Stimulated activated CD4-positive, alpha-beta T cell treated with anti-CD3 and anti-CD28 coated beads, Interleukin-15, amount 100 ng/mL, for 1 hour (primary cell): ENCODE measurements at places on chromosomes 4 and X.

- no peak for DNase-seq
Measured at GRCh38 chr4:2333916-2334644, 72.2 kb upstream of the MXD4 start.

DNA sequence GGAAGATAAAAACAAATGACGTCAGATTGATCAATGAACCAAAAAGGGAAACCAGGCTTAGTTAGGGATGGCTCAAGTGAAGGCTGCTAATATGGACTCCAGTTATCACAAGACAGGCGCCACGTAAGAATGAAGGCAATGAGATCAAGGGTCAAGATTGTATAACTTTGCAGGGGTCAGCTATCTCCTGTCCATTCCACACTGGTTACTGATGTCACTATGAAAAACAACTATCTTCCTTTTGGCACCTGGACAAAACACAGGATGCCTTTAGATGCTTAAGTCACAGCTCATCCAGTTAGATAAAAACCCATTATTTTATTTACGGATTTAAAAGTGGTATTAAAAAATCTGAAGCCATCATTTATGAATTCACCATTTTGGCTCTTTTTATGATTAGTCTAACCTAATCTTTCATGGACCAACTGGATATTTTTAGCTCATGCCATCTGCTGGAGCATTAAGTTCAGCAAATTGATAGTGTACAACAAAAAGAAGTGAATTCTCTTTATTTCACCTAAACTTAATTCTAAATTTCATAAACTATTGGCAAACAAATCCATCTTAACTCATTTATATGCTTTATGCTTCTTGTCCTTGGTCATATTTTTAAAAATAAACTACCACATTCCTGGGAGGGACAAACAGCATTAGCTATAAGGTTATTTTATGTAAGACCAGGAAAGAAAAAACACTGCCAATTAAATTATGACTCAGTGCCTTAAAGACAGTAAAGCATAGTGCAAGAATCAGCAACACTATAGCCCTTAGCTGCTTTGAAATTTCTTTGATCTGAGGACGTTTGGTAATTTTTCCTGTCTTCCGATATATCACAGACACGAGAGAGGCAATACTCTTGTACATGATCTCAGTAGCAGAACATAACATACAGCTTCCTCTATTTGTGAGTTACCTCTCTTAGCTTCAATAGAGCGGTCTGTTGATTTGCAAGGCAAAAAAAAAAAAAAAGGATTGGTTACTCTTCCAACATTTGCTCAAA, 27.0 kb downstream of the DHX15 start:
- no peak for DNase-seq

DNA sequence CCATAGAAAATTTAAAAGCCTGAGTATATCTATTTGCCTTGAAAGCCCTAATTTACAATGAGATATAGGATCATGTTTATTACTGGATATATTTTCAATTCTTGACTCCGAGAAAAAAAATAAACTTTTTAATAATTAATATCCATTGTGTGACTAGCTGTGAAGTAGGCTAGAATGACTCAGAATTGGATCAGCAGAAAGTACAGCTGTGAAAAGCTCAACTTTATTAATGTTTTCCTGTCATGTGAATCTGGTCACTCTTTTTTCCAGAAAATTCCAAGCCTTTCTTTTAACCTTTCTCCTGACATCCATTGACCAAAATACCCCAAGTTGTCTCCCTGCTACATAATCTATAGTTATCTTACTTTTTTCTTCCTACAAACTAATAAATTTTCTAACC, 171.8 kb upstream of the PACRGL start:
- DNase-seq, result no peak

DNA sequence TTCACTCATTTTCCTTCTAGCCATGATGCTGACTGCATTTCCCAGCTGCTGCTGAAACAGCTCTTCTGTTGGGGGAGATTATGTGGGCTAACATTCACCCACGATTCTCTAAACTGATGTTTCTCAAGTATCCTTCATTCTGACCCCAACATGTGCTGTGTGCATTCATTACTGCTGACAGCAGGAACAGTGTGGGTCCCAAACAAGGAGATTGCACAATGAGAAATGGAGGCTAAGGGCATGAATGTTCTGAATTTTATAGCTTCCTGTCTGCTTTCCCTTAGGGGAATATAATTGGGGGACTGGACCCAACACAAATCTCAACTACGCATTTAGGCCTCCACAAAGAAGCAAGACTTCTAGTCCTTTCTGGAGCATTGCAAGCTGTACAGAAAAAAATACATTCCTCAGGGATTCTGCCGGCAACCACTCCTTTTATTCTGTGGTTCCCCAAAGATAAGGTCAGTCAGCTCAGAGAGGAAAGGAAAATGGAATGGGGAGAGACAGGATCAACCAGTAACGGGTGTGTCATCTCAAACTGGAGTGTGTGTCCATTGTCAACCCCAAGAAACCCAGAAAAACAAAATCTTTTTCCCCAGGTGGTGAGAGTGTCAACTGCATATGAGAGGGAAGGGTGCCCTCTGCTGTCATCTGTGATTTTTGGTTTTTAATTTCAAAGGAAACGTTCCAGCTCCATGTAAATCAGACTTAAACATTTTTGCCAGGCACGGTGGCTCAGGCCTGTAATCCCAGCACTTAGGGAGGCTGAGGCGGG, 81.5 kb upstream of the EGFL6 start:
- no peak for DNase-seq

- no peak for DNase-seq
Measured at GRCh38 chr4:144666539-144667175, 20.7 kb downstream of the HHIP start.

GRCh38 chr4:52367282-52367830, 291.7 kb downstream of the USP46 start:
- DNase-seq, result no peak

GRCh38 chr4:88765729-88766128, 68.1 kb upstream of the NAP1L5 start:
- no peak for DNase-seq

DNA sequence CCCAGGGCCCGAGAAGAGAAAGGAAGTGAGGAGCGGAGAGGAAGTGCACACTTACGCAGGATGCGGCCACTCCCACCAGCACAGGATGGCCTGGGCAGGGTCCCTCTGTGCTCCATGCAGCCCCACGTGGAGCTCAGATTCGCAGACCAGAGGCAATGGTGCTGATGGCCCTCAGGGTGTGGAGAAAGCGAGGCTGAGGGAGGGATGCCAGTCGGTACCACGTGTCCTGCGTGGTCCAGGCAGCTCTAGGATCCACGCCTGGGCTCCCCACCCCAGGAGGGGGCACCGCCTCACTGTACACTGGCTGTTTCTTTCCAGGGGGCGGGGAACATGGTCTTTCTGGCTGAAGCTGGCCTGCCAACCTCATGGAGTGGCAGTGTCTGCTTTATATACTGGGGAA, 241.8 kb downstream of the AFAP1 start:
- DNase-seq, result no peak

DNA sequence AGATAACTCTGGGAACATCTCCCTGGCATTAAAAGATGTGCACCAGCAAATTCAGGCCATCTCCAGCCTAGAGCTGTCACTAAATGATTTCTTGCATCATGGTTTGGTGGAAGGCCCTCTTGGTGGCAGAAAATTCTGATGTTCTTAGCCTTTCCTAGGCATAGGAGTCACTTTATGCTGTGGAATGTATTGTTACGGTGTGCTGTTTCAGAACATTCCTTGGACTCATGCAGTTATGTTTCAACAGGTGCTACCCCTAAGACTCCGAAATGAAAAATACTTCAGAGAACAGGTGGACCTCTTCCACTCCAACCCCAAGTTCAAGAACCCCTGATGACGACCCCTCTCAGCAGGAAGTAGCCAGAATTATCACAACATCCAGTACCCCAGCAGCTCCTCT, 20.3 kb upstream of the PAPSS1 start:
- no peak for DNase-seq

- DNase-seq, result no peak
Measured at GRCh38 chr4:118287711-118288451, 64.9 kb downstream of the PRSS12 start.

DNA sequence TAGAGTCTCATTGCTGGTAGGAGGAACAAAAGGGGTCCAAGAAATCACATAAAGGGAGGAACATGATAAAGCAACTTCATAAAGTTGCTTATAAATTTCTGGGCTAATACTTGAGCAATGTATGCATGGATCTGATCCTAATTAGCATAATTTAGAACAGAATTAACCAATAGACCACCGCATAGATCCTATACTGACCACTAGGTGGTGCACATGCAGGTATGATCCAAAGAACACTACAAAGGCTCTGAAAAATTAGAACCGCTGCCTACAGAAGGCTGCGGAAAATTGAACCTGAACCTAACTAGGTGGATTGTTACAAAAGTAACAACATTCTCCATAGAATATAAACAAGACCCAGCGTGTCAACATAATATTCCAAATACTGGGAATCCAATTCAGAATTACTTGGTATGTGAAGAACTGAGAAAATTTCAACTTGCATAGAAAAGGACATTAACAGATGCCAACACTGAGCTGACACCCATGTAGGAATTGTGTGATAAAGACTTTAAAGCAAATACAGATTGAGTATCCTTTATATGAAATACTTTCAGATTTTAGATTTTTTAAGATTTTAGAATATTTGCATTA, 23.3 kb downstream of the BRCC3 start:
- no peak for DNase-seq

- DNase-seq, result no peak
Measured at GRCh38 chr4:3410401-3411135, 31.2 kb upstream of the HGFAC start.

GRCh38 chrX:155115174-155115819, 44.0 kb downstream of the BRCC3 start:
- DNase-seq, result no peak

- DNase-seq, result no peak
Measured at GRCh38 chrX:12526306-12526705, 264.9 kb upstream of the PRPS2 start.

- DNase-seq, result no peak
Measured at GRCh38 chrX:118062817-118063615, 53.6 kb downstream of the KLHL13 start.

- DNase-seq, result no peak
Measured at GRCh38 chrX:134542485-134542884, 82.5 kb downstream of the HPRT1 start.

GRCh38 chr4:54542119-54542438, 115.7 kb upstream of the KIT start:
- no peak for DNase-seq

- DNase-seq, result no peak
Measured at GRCh38 chrX:37905436-37906147, 58.2 kb upstream of the DYNLT3 start.

GRCh38 chr4:61782133-61782532, 582.0 kb downstream of the ADGRL3 start:
- DNase-seq, result no peak

- no peak for DNase-seq
Measured at GRCh38 chr4:98623126-98623802, 35.1 kb downstream of the TSPAN5 start.

DNA sequence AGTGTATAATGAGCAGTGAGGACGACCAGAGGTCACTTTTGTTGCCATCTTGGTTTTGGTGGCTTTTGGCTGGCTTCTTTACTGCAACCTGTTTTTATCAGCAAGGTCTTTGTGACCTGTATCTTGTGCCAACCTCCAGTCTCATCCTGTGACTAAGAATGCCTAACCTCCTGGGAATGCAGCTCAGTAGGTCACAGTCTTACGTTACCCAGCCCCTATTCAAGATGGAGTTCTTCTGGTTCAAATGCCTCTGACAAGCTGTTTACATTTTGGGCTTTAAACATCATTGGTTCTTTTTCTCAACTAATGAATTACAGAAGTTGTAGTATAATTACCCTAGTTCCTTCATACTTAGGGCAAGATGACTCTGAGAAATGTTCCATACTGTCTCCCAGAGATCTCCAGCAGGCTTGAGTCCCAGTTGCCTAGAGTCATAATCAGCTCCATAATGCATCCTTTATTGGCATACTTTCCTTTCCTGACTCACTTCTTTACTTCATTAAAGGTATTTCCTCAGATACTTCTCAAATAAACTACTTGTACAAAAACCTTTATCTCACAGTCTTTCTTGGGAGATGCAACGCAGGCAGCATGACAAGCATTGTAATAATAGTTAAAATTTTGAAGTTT, 136.5 kb downstream of the KDM6A start:
- no peak for DNase-seq

DNA sequence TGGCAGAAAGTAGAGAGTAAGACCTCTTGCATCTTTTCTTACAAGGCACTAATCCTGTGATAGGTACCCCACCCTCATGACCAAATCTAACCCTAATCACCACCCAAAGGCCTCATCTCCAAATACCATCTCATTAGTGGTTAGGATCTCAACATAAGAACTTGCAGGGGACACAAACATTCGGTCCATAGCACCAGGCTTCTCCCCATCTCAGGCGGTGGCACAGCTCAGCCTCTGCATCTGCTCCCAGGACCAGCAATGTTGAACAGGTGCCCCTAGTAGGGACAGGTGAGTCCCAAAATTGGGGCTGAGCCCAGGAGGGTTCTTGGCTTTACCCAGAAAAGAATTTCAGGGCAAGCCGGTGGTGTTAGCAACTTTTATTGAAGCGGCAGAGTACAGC, 8.4 kb upstream of the MRFAP1 start:
- no peak for DNase-seq

GRCh38 chr4:122832732-122833131, 6.1 kb downstream of the FGF2 start:
- DNase-seq, result no peak

DNA sequence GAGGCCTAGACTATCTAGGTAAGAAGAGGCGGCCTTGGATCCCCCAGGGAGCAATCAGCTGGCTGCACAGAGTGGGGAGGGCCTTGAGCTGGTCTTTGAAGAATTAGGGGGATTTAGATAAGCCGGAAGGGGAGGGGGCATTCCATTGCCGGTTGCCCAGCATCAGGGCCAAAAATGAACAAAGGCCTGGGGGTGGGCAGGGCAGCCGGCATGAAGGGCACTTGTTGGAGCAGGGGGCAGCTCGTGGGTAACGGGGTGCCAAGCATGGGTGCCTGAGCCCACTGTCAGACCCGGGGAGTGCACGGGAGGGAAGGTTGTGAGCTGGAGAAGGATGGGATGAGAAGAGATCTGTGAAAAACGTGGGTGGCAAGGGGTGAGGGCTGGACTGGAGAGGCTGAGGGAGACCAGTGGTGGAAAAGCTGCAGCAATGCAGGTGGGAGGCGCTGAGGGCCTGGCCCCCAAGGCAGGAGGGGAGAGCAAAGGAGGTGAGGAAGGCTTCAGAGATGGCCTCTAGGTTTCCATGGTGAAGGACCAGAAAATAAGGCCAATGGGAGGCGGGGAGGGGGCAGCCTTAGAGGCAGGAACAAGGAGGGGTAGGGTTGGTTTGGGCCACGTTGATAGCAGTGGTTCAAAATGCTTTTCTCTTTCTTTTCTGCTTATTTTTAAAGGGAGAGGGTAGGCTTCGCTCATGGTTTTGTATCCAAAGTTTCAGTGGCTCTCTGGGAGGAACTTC, 8.6 kb downstream of the KLF3 start:
- no peak for DNase-seq

- DNase-seq, result no peak
Measured at GRCh38 chrX:154986826-154987575, 35.5 kb downstream of the F8 start.

- DNase-seq, result no peak
Measured at GRCh38 chrX:150303386-150304097, 59.6 kb upstream of the MAMLD1 start.
